ENCODE measurements at places on chromosomes 12 and 14.
A peak's percentile ranks its signal among the peaks of the same experiment; 100 is the strongest.

- no peaks in the 10 kb centered on the region for H3K27me3 ChIP-seq
- no peak for DNase-seq
- H3K36me3 ChIP-seq: no peaks in the 10 kb centered on the region
- no peak overlapping the region for H3K4me3 ChIP-seq
- no peak overlapping the region for H3K27ac ChIP-seq
Observed at GRCh38 chr14:89588016-89588415, 171.0 kb upstream of the FOXN3 start.

DNA sequence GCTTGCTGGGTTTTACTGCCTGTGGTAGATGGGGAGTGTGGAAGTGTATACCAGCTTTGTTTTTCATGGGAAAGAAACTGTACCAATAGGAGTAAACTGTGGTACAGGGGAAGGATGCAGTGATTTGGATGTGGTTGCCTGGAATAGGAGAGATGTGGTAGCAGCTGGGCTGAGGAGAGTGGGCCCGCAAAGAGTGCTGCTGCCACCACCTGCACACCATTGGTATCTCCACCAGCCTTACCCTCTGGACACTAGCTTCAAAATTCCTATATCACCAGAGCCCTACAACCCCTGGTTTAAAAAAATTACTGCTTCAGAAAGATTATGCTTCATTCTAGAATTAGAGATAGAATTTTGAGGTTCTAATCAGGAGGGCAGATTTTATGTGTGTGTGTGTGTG lies 53.6 kb downstream of the AKAP6 start:
- no peaks in the 10 kb centered on the region for H3K4me1 ChIP-seq
- no peak overlapping the region for H3K27ac ChIP-seq
- DNase-seq: no peak
- no peak overlapping the region for H3K4me3 ChIP-seq

- H3K27ac ChIP-seq: no peak overlapping the region
- H3K4me3 ChIP-seq: no peak overlapping the region
- no peaks in the 10 kb centered on the region for H3K4me1 ChIP-seq
Observed at GRCh38 chr12:126093908-126094307, 1028.7 kb downstream of the AACS start.

DNA sequence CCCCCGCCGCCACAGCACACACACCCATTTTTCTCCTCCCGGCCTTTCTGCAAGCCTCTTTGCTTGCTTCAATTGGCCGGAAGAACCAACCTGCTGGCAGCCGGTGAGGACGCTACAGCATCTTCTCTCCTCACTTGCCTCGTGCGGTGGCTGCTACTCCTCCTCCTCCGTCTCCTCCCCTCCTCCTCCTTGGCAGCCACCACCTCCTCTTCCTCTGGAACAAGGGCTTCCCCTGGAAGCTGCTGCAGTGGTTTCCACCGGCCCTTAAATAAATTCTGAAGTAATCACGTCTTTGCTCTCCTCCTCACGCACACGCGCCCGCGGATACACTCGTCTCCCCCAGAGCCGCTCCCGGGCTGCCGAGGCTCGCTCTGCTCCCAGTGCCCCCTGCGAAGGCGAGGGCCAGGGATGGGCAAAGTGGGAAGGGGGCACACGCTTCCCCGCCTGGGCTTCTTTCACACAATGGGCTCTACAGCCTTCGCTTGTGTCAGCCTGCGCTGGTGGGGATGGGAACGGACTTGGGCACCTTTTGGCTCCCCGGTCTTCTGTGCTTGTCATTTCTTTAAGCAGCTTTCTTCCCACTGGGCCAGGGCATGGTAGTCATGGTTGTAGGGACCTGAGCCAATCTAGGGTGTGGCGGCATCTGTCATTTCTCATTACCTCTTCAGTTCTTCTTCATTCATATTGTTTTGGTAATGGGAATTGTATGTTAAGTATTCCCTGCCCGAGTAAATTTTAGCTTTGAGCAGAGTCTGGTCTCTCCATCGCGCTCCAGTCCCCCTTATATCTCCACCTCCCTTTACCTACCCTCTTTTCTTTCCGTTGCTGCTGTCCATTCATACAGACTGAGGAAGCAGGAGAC lies at the start of gene PPFIA2:
PPFIA2 (minus strand) TSS at position 161 of the 862 bp plus-strand sequence.
- DNase-seq: no peak
- peak within 1 kb of the TSS; percentile 8 for H3K4me3 ChIP-seq
- no peak within 1 kb of the TSS for H3K27ac ChIP-seq
- no peaks in the 10 kb centered on the region for H3K36me3 ChIP-seq
- peaks cover 3% of the 10 kb centered on the region for H3K4me1 ChIP-seq

DNA sequence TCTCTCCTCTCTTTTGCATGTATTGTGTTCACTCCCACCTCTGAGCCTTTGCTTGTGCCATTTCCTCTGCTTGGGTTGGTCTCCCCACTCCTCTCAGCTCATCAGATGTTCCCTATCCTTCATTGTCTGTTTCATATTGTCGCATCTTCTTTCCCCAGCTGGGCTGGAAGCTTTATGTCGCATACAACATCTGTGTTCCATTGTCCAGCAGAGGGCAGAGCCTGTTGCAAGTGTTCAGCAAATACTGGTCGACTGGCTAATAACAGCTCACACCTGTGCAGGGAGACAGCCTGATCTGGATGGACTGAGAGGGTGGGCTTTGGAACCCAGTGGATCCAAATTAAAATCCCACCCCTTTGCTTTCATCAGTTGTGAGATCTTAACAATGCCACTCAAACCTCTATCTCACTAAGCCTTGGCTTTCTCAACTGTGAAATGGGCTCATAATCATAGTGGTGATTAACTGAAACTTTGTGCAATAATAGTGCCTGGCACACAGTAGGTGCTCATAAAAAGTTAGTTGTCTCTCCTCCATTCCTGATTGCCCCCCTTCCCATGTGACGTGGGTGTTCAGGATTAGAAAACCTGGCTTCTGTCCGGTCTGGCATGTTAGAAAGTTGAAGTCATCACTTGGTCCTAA lies 75.8 kb downstream of the RIN3 start:
- H3K4me1 ChIP-seq: peaks cover 45% of the 10 kb centered on the region
- H3K27ac ChIP-seq: no peak overlapping the region
- H3K27me3 ChIP-seq: no peaks in the 10 kb centered on the region
- no peak for DNase-seq
- no peak overlapping the region for H3K4me3 ChIP-seq

GRCh38 chr14:78978896-78979295 lies 808.7 kb downstream of the NRXN3 start:
- H3K36me3 ChIP-seq: no peaks in the 10 kb centered on the region
- no peak overlapping the region for H3K27ac ChIP-seq
- H3K27me3 ChIP-seq: no peaks in the 10 kb centered on the region
- no peaks in the 10 kb centered on the region for H3K4me1 ChIP-seq
- no peak for DNase-seq

DNA sequence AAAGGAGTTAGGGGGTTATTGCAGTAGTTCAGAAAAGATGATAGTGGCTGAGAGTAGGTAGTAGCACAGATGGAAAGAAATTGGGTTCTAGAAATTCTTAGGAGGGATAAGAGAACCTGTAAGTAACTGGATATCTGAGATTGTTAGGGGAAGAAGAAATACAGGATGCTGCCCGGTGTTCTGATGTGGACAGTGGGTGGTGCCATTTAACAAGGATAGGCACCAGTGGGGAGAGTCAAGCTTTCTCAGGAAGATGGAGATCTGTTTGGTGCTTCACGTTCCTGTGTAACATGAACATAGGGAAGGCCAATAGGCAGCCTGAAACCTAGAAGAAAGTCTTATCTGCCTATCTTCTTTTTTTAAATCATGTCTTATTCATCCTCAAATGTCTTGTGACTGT lies 245.9 kb downstream of the NPAS3 start:
- H3K4me1 ChIP-seq: no peaks in the 10 kb centered on the region
- no peak overlapping the region for H3K4me3 ChIP-seq
- no peak for DNase-seq
- H3K27ac ChIP-seq: no peak overlapping the region
- no peaks in the 10 kb centered on the region for H3K36me3 ChIP-seq
- H3K27me3 ChIP-seq: no peaks in the 10 kb centered on the region

Data from transverse colon (tissue), 4 donors.